Upper lobe of left lung (tissue), 6 donors: ENCODE measurements at places on chromosomes 7 and 10.

GRCh38 chr10:132404911-132405462 is 8.0 kb downstream of the PWWP2B start:
- no peak for DNase-seq

DNA sequence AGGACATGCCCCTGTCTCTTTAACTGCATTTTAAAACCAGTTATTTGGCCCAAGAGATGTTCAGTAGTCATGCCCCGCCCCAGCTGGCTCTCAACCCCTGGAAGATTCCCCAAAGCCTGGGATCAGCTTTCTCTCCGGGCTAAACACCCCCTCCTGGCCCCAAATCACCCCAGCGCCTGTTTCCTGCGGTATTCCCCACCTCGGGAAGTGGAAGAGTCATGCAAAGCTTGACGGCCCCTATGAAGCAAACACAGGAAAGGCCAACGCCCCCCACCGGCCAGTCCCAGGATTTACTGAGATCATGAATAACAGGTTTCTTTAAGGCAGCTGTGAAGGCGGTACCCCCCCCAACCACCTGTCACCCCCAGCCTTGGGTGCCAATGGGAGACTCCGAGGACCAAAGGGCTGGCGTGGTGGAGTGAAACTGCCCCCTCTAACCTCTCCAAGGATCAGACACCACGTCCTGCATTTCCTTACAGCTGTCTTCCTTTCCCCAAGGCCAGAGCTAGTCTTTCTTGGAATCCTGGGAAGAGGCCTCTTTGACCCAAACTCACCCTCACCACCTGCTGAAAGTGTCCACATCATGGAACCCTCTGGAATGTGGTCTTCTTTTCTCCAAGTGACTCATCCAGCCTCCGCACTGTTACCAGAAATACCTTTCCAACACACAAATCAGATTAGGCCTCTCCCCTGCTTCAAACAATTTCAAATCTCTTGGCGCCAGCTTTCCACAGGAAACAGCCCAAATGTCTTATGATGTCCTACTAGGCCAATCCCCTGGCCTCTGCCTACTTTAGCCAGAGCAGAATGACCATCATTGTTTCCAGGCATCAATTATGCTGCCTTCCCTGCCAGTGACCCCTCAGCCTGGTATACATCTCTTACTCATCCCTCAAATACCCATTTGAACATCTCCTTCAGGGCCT is 301.5 kb downstream of the ZEB1 start:
- DNase-seq = no peak

- DNase-seq = no peak
These were observed 1.5 kb upstream of the MEST start for GRCh38 chr7:130490311-130490791.

DNA sequence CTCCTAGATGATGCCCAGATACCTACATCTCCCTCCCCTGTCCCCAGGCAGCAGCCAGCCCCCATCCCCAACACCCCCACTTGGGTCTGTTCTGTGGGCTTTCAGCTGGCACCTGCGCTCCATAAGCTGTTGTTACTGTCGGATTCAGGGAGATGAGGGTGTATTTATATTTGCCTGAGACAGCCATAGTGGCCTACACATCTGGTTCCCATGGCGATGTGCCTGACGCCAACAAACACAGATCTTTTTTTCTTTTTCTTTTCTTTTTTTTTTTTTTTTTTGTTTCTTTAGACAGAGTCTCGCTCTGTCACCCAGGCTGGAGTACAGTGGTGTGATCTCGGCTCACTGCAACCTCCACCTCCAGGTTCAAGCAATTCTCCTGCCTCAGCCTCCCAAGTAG is 73.1 kb downstream of the CLIP2 start:
- DNase-seq = no peak

- DNase-seq = no peak
These were observed 64.1 kb downstream of the MICU1 start for GRCh38 chr10:72561745-72562166.

DNA sequence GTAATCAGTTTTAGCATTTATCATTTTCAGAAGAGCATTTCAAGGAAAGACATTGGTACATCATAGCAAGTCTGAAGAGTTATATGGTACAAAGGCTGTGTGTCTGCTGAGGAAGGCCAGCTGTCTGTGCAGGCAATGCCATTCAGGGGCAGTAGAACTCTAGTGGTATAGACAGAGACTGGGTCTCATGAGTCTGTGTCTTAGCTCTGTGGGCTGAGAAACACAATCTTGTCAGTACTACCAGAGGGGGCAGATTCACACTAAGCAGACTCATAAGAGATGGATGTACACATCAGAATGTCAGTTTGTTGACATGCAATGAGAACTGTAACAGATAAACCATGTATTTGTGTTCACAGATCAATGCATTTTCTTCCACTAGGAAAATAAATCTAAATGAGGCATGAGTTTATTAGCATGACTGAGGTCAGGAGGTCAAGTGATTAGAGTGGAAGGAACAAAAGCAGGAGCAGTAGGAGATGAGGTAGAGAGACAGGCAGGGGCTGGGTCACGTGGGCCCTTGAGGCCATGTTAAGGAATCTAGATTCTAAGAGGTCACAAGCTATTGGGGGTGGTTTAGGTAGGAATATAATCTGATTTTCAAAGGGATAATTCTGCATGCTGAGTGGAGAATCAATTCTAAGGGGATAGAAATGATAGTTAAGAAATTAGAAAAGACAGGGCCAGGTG is 7.5 kb upstream of the GGCT start:
- DNase-seq = no peak

- DNase-seq = no peak
These were observed 79.3 kb downstream of the JCAD start for GRCh38 chr10:29980084-29980483.

- no peak for DNase-seq
These were observed 16.7 kb downstream of the HABP2 start for GRCh38 chr10:113569576-113569975.

DNA sequence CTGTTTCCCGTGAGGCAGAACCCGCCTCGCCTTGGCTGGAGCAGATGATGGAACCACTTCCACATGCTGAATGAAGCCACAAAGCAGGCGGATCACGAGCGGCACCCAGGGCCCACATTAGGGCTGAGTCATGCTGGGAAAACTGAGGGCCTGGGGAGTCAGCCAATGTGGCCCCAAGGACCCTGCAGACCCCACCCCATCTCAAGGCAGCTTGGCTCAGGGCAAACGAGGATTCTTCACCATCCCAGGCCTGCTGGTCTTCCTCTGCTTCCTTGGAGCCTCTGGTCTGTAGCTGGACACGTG is 488.0 kb downstream of the DNAJB6 start:
- no peak for DNase-seq

- DNase-seq = no peak
These were observed 5.8 kb downstream of the ITPRIP start for GRCh38 chr10:104332243-104333031.

DNA sequence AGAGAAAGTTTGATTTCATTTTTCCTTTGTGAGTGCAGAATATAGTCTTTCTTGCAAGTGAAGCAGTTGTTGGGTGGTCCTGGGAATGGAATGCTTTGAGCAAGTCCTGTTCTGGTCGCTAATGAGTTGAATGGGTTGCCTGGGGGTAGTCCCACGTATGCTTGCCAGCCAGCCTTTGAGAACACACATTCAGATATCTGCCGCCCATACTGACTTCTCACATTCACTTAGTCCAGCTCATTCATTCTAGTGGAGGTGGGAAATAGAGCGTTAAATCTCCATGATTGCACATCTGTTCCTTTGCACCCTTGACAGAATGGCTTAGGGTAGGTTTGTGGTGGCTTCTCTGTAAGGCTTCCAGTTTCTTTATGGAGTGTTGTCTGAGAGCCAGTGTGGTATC is 256.6 kb downstream of the SORCS3 start:
- no peak for DNase-seq

GRCh38 chr10:58570307-58570723 is 57.6 kb downstream of the BICC1 start:
- no peak for DNase-seq

DNA sequence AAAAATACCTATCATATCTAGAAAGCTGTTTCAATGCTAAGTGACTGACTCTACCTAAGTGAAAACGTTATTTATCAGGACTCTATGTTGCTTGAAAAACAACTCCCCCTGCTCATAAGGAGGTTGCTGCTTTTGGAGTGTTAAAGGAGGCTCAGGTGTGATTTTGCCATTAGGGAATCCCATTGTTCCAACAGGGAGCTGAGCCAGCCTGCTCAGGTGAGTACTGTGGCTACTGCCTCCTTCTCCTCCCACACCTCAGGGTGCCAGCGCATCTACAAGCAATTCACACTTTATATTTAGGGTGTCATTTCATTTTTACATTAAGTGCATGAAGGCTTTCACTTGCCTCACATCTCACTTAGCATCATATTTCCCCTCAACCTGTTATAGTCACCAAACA is 84.7 kb downstream of the SEM1 start:
- no peak for DNase-seq

DNA sequence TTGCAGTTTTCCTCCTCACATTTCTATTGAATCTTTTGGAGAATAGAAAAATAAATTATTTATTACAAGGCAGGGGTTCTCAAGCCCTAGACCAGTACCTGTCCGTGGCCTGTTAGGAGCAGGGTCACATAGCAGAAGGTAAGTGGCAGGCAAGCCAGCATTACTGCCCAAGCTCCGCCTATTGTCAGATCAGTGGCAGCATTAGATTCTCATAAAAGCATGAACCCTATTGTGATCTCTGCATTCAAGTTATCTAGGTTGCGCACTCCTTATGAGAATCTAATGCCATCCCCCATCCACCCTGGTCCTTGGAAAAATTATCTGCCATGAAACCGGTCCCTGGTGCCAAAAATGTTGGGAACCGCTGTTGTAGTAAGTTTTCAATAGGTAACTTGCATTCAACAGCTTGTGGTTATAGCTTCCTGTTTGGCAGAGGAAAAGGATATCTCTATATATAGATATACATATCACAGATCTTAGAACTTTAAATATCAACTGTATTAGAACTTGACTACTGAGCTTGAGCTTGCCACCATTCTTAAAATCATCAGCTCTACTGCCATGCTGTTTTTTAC is 165.1 kb downstream of the AHR start:
- DNase-seq = no peak
